Left renal cortex interstitium (tissue), 4 donors: ENCODE measurements at places on chromosomes 3 and 15.

DNA sequence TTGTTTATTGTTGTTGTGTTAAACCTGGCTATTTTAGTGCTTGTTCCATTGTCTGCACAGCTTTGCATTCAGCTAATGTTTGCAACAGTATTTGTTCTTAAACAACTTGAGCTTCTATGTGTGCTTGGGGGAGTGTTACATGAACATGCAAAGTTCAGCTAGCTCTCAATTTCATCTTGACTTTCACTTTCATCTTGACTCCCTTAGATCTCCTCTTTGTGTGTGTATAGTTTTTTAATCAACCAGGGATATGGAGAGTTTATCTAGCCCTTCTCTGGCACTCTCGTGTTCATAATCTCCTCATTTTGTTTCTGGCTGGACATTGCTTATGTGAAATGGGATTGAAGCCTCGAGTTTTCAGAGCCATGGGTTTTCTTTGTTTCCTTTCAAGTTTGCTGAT is 212.4 kb upstream of the ZBTB20 start:
- DNase-seq, result no peak

- DNase-seq, result no peak
Measured at GRCh38 chr15:93127286-93127685, 38.3 kb upstream of the RGMA start.

DNA sequence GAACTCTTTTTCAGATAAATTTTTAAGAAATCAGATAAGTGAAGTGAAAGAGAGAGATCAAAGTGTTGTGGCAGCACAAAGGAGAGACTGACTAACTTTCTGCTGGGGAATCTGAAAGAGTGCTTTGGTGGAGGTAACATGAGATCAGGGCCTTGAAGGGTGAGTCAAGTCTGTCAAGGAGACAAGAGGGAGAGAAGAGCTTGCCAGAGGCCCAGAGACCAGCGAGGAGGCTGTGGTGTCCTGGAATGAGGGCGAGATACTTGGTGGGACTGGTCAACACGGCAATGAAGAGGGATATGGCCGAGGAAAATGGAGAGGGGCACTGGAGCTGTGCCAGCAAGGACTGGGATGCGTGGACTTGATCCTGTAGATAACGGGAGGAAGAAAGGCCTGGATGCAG is 4.6 kb downstream of the TADA3 start:
- no peak for DNase-seq

DNA sequence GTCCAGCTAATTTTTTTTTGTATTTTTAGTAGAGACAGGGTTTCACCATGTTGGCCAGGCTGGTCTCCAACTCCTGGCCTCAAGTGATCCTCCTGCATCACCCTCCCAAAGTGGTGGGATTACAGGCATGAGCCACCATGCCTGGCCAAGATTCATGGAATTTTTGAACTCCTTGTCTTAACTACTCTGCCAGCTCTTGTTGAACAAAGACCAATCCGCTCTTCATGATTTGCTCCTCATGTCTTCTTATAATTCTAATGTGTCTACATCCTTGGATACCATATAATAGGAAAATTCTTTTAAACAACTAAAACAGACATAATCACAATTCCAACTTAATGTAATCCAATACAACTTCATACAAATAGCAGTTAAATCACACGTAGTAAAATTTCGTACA is 21.3 kb downstream of the UBA5 start:
- DNase-seq, result no peak

GRCh38 chr15:39075756-39076341 is 505.0 kb upstream of the THBS1 start:
- no peak for DNase-seq

DNA sequence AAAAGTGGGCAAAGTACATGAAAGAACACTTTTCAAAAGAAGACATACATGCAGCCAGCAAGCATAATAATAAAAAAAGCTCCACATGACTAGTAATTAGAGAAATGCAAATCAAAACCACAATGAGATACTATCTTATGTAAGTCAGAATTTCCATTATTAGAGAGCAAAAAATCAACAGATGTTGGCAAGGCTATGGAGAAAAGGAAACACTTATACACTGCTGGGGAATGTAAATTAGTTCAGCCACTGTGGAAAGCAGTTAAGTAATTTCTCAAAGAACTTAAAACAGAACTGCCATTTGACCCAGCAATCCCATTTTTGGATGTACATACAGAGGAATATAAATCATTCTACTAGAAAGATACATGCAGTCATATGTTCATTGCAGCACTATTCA is 360.7 kb downstream of the NSUN3 start:
- DNase-seq, result no peak

GRCh38 chr3:40680685-40681657 is 156.2 kb downstream of the ZNF621 start:
- DNase-seq, result no peak

DNA sequence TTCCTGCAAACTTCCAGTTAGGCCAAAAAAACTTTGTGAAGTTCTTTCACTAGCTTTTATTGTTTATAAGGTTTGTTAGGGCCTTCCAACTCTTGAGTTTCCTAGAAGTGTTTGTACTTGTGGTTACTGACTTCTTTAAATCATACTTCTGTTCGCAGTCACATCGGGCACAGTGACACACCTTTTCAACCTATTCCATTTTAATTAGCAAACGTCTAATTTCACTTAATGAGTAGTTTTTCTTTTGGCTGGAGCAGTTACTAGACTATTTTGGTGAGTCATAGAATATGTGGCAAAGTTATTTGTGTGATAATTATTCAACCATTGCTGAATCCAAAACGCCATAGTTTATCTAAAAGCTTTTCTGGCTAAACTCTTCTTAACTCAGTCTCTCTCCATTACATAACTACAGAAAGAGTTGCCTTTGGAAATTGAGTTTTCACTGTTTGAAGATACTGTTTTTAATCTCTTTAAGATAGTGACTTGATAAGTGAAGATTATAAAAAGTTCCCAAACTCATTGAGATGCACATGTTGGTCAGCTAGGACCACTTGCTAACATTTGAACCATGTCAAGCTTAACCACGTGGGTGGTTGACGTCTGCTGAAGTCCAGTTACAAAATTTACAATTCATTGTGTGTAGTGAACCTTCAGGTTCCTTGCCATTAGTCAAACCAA is 21.5 kb downstream of the CNOT10 start:
- no peak for DNase-seq

DNA sequence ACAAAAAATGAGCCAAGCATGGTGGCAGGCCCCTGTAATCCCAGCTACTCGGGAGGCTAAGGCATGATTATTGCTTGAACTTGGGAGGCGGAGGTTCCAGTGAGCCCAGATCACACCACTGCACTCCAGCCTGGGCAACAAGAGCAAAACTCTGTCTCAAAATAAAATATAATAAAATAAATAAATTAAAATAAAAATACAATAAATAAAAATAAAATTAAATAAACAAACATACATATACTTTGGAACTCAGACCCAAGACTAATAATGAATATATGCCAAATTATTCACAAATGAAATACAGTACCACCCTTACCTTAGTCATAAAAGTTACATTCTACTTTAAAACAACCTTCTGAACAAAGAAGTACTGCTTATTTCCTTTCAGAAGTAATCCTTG is 81.8 kb downstream of the SCAPER start:
- no peak for DNase-seq

GRCh38 chr3:188853856-188854771 is 317.7 kb upstream of the TPRG1 start:
- no peak for DNase-seq

- DNase-seq, result no peak
Measured at GRCh38 chr15:44038755-44039191, 156.3 kb downstream of the FRMD5 start.

GRCh38 chr15:86916671-86917360 is 837.1 kb downstream of the AGBL1 start:
- no peak for DNase-seq

- DNase-seq, result peak; percentile 19
Measured at GRCh38 chr3:145272684-145273083, 888.3 kb downstream of the PLOD2 start.

DNA sequence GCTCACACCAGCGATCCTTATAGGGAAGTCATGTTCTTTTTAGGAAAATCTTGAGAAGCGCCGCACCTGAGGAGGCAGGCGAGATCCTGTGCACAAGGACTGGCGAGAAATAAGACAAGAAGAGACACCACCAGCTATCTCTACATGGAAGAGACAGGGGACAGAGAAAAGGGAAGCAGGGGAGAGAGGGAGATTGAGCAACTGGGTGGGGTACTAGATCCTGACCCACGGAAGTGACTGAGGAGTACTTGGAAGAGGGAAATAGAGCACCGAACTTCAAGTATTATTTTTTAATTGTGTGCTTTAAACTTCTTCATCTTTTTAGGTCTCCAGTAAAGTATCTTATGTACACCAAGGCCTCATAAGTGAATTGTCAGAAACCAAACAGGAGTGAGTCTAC is 742.0 kb upstream of the LMCD1 start:
- DNase-seq, result no peak

GRCh38 chr15:54347082-54347827 is 369.0 kb downstream of the UNC13C start:
- no peak for DNase-seq

GRCh38 chr3:50147447-50147846 is 7.7 kb upstream of the SEMA3F start:
- no peak for DNase-seq

GRCh38 chr15:79028411-79028964 is 62.1 kb downstream of the RASGRF1 start:
- no peak for DNase-seq

DNA sequence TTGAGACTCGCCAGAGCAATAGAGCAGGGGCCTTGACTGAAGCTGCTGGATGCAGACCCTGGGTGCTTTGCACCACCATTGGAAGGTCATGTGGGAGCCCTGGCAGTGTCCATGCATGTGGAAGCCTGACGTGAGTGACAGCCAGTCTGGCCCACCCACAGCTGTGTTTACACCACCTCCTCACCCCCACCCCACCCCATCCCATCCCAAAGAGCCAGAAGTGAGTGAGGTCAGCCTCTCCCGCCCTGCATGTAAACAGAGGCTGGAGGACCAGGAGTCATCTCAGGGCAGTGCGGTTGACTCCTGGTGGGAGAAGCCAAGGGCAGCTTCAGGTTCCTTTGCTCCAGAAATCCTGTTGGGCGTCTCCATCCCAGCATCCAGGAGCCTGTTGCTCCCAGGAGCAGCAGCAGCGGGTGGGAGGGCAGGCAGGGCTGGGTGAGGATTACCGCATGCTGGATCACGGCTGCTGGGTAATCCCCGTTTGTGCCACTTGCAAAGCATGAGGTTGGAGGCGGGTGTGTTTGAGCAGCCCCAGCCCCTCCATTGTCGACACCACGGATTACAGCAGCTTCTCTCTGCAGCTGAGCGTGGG is 44.6 kb downstream of the CORO2B start:
- DNase-seq, result no peak

GRCh38 chr15:68775236-68775577 is 45.5 kb downstream of the ANP32A start:
- DNase-seq, result no peak

DNA sequence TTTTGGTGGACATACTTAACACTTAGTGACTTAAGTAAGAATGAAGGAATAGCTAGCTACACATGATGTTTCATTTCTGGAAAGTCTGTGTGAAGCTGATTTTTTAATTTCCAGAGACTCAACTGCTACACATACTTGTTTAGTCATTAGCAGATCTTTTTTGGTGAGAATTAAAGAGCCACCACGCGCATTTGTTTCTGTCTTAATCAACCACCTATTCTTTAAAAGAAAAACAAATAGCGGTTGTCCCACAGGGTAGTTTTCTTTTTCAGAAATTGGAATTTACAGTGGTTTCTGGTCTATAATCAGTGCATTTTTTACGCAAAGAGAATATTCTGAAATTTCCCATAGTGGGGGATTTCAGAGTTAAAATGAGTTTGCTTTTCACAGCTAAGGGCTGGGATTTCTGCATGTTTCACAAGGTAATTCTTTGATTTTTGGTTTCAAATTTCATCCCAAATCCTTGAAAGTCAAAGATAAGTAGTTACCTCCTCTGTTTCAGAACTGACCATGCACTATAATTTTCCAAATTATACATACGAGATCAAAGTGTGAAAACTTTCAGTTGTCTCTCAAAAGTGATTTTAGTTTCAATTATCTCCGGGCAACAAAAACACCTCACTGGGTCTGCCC is 631.0 kb upstream of the GRM7 start:
- DNase-seq, result no peak

DNA sequence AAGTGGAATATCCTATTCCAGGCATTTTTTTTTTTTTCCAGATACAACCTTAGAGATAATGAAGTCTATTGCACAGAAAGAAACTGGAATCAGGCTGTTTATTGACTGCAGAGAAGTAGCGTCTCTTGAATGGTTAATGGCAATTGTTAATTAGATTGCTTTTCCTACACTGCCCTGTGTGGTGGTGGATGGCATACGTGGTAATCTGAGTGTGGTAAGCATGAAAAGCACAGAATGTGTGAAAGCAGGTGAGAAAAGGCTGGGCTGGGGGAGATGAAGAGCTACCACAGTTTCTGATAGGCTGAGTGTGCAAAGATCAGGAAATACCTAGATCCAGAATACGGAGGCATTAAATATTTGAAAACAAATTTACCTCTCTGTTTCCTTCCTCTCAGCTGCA is 486.3 kb upstream of the TBL1XR1 start:
- DNase-seq, result no peak

GRCh38 chr3:53258600-53259426 is 3.0 kb upstream of the TKT start:
- DNase-seq, result no peak

GRCh38 chr3:124483915-124484470 is 246.3 kb upstream of the UMPS start:
- no peak for DNase-seq

- no peak for DNase-seq
Measured at GRCh38 chr3:134309987-134310700, 59.5 kb upstream of the RYK start.

DNA sequence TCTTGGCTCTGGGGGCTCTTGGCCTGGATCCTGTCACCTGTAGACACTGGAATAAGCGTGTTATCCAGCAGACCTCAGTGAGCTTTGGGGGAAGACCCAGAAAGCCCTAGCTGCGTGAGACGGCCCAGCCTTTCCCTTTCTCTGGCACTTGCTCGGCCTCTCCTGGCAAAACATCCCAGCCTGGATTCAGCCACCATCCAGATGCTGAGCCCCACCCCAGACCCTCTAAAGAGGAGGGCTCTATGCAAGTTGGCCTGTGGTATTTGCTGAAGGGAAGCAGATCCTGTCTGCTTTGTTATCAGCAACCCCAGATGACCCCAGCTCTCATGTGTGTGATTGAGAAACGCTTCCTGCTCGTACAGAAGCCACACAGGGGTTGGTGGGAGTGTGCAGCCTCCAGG is 267.2 kb downstream of the FAM43A start:
- DNase-seq, result no peak

GRCh38 chr15:33866101-33866737 is 102.1 kb upstream of the CHRM5 start:
- no peak for DNase-seq

- no peak for DNase-seq
Measured at GRCh38 chr3:171200750-171201088, 174.2 kb upstream of the SLC2A2 start.
